ENCODE measurements at places on chromosomes 1 and 21.

DNA sequence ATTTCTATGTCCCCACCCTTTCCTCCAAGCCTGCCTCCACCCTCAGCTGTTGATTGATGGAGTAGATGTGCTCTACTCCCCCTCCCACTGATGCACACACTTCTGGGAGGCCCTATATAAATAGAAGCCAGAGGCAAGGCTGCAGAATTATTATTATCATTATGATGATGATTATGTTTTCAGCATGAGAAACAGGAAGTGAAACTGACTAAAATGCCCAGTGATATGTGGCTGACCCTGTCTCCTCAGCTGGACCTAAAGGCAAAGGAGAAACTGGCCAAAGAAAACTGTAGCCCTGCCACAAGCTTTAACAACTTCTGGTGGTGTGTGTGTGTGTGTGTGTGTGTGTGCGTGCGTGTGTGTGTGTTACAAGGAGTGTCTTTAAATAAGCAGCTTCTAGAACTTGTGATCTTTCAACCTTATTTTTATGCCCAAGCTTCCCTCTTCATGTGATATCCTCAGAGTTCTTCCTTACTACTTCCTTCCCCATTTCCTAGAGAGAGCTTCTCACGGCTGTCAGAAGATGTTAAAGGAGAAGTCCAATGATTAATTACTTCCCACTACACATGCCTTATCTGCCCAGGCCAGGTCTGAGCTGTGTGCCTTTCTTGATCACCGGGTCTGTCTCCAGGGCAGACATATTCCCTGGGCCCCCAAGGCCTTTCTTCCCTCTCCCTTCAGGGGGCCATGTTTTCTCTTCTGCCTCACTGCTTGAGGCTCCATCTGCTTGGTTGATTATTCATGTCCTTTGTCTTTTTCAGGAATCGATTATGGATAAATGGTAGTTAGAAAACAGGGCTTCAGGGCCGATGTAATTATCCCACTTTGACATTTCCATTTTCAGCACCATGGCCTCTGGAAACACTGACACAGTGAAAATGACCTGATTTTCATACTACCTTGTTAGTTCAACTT is 11.6 kb upstream of the MAPKAPK2 start:
- DNase-seq: no peak

GRCh38 chr21:23016617-23017016 is 2018.4 kb downstream of the NCAM2 start:
- no peak for DNase-seq

DNA sequence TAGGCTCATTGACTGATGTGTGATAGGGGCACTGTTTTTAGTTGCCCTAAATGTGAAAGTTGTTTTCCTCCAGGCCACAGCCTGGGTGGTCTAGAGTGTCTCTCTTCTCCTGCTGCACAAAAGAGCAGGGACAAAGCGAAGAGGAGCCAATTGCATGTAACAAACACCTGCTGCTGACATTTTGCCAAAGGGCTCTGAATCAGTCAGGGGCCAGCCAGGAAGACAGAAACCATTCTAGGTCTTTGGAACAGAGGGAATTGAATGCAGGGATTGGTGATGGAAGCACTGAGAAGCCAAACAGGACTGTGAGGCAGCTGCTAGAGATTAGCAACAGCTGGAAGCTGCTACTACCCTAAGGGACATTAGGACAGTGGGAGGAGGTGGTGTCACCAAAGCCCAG is 185.3 kb upstream of the POU3F1 start:
- no peak for DNase-seq

DNA sequence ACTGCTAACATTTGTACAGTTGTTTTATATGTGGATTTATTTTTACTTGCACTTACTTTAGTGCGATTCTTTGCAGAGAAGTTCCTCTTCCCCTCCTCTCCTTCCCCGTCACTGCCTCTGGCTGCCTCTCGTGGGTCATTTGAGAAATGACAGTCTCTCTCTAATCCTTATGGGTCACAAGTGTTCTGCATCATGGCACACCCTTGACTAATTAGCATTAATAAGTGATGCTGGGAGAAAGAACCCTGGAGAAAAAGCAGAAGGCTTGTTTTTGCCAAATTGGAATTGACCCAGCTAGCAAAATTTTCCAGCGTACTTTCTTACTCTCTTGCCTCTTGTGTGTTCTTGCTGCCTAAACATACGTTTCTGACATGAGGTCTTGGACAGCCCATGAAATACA is 301.2 kb downstream of the DUSP10 start:
- DNase-seq: no peak

DNA sequence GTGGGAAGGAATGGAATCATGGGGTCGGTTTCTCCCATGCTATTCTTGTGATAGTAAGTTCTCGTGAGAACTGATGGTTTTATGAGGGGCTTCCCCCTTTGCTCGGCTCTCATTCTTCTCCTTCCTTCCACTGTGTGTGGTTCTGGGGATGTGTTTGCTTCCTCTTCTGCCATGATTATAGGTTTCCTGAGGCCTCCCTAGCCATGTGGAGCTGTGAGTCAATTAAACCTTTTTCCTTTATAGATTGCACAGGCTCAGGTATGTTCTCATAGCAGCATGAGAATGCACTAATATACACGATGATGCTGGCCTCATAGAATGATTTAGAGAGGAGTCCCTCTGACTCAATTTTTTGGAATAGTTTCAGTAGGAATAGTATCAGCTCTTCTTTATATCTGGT is 195.4 kb upstream of the IVNS1ABP start:
- DNase-seq: no peak

DNA sequence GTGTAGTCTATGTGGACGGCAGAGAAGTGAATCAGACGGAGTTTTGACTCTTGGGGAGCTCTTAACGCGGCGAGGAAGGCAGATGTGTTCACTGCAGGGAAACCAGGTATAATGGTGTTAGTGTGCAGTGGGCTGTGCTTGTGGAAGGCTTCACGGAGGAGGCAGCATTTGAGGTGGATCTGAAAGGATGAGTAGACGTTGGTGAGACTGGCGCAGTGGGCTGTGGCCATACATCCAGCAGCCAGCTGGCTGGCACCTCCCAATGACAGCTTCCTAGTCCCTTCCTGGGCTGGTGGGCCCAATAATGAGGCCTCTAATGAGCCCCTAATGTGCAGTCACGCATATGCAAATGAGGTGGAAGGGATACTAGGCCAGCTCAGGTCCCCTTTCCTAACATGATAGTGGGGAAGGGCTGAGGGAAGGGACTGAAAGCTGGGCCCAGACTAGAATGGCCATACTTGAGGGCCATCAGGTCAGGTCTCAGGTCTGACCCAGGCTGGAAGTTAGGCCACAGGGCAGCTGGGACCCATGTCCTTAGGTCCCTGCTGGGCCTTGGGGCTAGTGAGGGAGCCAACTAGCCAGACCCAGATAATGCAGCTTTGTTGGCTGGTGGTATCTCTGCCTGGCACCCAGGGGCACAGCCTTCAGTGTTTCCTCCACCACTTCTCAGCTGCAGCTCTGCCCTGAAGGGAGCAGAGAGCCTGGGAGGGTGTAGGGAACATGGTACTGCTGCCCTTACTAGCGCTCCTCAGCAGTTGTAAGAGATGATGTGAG is 3.8 kb downstream of the MAP7D1 start:
- DNase-seq: no peak

DNA sequence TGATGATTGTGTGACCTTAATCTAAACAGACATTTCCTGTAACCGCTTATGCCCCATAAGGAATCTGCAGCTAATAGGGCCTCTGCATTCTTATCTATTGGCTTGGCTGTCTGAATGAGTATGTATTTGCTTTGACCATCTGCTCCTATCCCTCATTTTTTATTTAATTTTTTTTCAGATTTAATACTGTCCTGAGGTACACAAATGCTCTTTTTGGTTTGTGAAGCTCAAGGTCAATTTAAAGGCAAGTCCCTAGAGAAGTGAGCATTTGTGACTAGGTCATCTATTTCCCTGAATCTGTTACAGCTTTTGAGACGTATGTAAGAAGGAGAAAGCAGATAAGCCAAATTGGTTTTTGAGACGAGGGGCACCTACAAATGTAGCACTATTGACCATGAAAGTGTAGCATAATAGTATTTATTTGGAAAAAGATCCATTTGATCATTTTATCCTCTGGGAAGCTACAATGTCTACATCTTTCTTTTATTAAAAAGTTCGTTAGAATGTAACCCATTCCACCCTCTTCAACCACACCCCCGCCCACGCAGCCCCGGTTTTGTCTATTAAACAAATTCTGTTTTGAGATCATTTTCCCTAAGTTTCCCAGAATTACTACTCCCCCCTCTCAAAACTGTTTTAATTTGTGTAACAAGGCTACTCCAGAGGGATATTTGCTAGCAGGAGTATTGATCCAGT is 69.2 kb upstream of the HSPA13 start:
- no peak for DNase-seq

- no peak for DNase-seq
Measured at GRCh38 chr1:8133657-8134430, 107.7 kb upstream of the ERRFI1 start.

GRCh38 chr1:234264832-234265231 is 108.4 kb upstream of the COA6 start:
- DNase-seq: no peak

Measured in NCI-H526 treated with DMSO at 0.1 percent for 48 hours (cell line).